ENCODE measurements at places on chromosomes 1 and 21. TPM values are rescaled to one million over a fixed set of nuclear protein-coding genes. Genes with fewer than 3 reads are reported as not detected.
A peak's percentile ranks its signal among the peaks of the same experiment; 100 is the strongest.

GRCh38 chr1:70719154-70719553, 308.1 kb downstream of the CTH start:
- DNase-seq: no peak

- DNase-seq: peak; percentile 68
Observed at GRCh38 chr21:35697321-35697808, 363.0 kb downstream of the SETD4 start.

- DNase-seq: no peak
Observed at GRCh38 chr1:213585959-213586586, 401.7 kb upstream of the PROX1 start.

- DNase-seq: no peak
Observed at GRCh38 chr1:159084152-159084551, 7.6 kb upstream of the AIM2 start.

DNA sequence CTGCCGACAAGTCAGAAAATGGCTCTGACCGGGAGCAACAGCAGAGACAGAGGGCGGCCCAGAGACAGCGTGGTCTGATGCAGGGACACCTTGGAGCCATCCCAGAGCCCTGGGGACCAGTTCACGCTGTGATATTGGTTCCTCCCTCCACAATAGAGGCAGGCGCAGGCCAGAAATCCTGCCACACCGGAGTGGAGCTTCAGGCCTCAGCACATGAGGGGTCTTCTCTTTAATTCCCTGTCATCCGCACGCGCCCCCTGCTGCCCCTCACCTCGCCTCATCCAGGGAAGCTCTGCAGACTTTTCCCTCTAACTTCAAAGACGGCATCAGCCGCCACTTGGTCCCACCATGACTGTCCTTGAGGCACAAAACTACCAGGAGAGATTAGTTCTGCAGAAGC, 75.5 kb upstream of the ANGPTL1 start:
- no peak for DNase-seq

DNA sequence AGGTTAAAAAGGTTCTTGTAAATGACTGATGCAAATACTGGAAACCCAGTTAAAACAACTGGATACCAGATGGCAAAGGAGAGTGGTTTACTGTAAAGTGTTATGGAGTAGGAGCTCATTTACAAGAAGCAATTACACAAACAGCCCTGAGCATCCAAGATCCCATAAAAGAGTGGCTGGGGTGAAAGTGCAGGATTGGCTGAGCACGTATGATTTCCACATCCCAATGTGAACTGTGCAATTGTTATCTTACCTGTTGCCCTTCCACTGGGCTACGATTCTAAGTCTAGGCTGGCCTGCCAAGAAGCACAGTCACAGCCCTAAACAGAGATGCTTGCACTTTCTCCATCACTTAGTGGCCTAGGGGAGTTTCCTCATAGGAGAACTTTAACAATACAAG, 277.6 kb upstream of the RUNX1 start:
- DNase-seq: no peak

COL18A1 gene
- 56.1 TPM for total RNA-seq

LAMC1 gene
- total RNA-seq: 92.0 TPM

SCP2 gene
- 55.4 TPM for total RNA-seq

LCE1A gene
- not detected for total RNA-seq

KCNJ9 gene
- not detected for total RNA-seq

Measured in upper lobe of left lung (tissue), 6 donors.